ENCODE measurements at places on chromosomes 1 and 21. TPM values are rescaled to one million over a fixed set of nuclear protein-coding genes. Genes with fewer than 3 reads are reported as not detected.

DNA sequence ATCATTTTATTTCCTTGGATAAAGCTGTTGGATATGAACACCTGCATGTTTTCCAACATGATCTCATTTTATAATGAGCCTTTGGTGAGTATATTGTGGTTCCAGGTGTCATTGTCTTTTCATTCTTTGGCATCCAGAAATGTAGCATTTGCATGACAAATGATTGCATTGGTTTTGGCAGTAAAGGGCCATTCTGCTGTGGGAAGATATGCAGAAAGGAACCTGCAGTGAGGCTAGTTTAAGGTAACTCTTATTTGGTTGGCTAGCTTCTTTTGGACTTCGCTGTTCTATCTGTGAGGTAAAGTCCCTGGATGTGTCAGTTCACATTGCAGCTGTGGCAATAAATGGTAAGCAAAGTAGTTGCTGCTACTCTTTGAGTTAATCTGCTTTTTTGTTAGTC, 343.0 kb downstream of the AMY1C start:
- no peak for DNase-seq

DNA sequence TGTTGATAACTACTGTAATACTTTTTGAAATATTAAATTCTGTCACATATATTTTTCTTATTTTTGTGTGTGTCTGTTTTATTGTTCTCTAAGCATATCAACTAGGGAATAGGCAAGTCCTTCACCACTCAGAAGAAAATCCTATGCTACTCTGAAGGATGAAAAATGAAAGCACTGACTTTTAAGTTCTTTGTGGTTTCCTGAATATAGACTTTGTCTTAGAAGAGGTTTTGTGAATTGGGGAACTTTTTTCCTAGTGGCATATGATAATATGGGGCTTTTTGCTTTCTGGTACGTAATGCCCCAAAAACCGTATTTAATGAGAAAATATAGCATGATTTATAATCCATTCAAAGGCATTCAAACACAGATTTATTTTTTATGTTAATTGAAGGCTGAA, 136.0 kb downstream of the SNX7 start:
- no peak for DNase-seq

GRCh38 chr1:86068841-86069756, 87.5 kb downstream of the COL24A1 start:
- DNase-seq = no peak

The SDC3 gene
- total RNA-seq = 2.9 TPM

The SYTL1 gene
- total RNA-seq = 11.2 TPM

DNA sequence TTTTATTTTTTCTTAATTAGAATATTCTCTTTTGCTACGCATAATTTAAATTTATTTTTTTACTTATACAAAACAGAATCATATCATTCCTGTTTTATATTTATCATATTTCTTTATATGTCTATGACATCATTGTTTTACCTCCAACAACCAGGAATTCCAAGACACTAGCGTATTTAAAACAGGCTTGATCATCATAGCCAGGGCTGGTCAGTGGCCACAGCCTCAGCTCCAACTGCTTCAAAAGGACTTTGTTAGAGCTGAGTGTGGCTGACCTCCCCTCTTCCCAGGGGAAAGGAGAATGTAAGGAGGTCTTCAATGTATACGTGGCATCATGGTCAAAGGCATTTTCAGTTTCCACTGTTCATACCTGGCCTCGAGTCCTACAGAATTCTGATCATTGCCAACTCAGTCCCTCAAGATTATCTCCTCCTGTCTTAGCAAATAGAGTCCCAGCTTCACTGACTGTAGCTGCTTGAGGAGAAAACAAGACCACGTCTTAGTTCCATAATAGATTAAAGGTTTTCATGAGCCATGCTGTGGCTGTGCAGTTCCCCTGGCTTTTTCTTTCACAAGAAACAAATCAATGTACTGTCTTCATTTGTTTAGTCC, 444.0 kb downstream of the PTPRC start:
- DNase-seq = no peak

The POGZ gene
- total RNA-seq = 83.0 TPM

DNA sequence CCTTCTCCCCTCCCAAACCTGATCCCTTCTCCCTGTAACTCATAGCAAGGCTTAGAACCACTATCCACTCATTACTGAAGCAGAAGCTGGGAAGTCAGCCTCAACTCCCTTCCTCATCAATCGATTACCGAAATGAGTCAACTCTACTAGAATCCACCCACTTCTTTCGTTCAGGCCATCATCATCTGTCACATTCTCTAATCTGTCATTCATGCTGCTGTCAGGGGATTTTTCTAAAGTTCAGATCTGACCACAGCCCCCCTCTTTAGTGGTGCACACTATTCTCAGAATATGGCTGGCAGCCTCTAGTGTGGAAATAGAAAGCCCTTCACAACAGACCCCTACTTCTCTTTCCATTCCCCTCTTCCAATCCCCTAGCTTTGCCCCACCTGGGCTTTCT, 5.1 kb downstream of the NT5C1A start:
- no peak for DNase-seq

GRCh38 chr1:197683895-197684553, 91.3 kb downstream of the DENND1B start:
- DNase-seq = no peak

- no peak for DNase-seq
Measured at GRCh38 chr1:91703095-91703494, 182.9 kb downstream of the TGFBR3 start.

DNA sequence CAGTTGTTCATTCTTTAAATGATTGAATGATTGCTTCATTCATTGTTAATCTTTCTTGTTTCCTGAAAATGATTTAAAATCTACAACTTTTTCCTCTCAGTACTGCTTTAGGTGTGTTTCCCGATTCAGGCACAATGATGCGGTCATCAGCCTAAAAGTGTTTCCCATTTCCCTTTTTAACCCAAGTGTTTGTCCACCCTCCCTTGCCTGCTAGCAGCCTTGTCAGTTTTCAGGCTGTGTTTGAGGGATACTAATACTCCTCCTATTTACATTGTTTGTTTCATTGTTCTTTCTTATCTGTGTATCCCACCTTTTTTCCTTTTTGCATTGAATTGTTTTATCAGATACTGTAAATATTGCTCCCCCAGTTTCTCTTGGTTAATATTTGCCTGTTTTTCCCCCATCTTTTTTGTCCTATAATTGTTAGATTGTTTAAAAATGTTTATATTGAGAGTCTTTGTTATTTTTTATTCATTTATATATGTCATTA, 131.1 kb downstream of the KIAA0319L start:
- DNase-seq = no peak

GRCh38 chr1:53639996-53640700, 98.8 kb downstream of the GLIS1 start:
- DNase-seq = no peak

The LCE2B gene
- total RNA-seq = not detected

All from Caco-2 (cell line).